Right atrium auricular region (tissue), 2 donors: ENCODE measurements at places on chromosomes 5 and 9. TPM values are rescaled to one million over a fixed set of nuclear protein-coding genes. Genes with fewer than 3 reads are reported as not detected.

RMND5B gene
- 31.4 TPM for total RNA-seq

RAPGEF6 gene
- total RNA-seq, result 10.0 TPM

ACTBL2 gene
- 0.12 TPM for total RNA-seq

FAM170A gene
- total RNA-seq, result not detected
